ENCODE measurements at places on chromosomes 5 and 9. TPM values are rescaled to one million over a fixed set of nuclear protein-coding genes. Genes with fewer than 3 reads are reported as not detected.

GRCh38 chr5:179819296-179820126 lies 1.2 kb upstream of the SQSTM1 start:
- no peak for DNase-seq

ZDHHC11 gene
- total RNA-seq = 20.8 TPM

DNA sequence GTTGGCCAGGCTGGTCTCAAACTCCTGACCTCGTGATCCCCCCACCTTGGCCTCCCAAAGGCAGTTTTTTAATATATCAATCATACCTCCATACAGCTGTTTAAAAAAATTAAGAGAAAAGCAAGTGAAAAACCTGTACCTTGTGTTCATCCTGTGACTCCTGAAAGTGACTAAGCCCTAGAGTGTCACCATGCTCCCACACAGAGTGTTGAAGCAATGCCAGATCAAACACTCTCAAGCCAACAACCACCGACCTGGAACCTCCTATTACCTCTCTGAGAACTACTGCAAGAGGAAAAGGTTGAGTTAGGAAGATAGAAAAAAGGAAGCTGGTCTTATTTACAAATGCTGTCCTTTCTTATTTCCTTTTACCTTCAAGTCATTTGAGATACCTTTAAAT lies 123.5 kb downstream of the RASEF start:
- no peak for DNase-seq

IGFBPL1 gene
- total RNA-seq = 26.7 TPM

DNA sequence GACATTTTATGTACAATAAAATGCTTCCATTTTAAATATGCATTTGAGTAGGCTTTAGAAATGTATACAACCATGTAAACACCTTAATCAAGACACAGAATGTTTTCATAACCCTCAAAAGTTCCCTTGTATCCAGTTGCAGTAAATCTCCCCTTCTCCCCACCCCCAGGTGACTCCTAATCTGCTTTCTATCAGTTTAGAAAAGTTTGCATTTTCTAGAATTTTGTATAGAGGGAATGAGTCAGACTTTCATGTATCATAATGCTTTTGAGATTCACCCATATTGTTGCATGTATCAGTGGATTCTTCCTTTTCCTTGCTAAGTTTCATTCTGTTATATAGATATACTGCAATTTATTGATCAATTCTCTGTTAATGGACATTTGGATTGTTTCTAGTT lies 17.7 kb upstream of the ZBED3 start:
- DNase-seq = no peak

TXNDC8 gene
- total RNA-seq = not detected

DNA sequence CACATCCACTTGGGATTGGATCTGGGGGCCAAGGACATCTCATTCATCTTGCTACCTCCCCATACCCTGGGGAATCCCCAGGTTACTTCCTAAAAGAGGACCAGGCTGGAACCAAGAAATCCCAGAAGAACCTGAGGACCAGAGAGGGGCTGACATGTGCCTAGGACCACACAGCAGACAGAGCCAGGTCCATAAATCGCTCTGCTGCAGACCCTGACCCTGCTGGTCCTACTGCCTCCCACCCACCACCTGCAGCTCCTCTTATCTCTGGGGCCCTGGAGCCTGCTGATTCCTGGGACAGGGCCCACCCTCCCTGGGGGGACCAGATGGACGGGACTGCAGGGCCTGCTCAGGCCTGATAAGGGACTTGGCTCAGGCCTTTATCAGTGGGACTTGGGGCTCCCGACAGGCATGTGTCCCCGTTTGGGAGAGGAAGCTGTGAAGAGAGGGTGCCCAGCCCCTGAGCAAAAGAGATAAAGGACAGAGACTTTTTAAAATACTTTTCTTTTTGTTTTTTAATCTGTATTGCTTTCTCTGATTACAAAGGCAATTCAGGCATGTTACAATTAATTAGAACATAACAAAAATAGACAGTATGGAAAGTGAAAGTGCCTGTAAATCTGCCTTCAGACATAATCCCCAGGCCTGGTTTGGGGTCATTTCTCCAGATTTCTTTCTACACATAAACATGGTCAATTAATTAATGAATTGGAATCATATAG lies 101.3 kb upstream of the LARP1 start:
- no peak for DNase-seq

DNA sequence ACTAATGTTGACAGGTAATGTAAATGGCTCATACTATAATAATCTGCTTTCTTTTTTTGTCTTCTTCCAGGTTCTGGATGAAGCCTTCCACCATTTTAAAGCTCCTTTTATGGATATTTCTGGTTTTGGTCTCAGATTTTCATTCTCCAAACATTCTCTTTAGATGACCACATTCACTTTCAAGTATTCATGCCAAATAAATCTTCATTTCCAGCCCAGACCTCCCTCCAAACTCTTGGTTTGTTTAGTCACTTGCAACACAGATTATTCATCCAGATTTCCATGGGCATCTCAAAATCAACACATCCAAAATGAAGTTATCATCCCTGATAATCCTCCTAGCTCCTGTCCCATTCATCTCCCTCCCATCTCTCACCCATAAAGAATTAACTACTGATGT lies 40.3 kb upstream of the SVEP1 start:
- no peak for DNase-seq

DNA sequence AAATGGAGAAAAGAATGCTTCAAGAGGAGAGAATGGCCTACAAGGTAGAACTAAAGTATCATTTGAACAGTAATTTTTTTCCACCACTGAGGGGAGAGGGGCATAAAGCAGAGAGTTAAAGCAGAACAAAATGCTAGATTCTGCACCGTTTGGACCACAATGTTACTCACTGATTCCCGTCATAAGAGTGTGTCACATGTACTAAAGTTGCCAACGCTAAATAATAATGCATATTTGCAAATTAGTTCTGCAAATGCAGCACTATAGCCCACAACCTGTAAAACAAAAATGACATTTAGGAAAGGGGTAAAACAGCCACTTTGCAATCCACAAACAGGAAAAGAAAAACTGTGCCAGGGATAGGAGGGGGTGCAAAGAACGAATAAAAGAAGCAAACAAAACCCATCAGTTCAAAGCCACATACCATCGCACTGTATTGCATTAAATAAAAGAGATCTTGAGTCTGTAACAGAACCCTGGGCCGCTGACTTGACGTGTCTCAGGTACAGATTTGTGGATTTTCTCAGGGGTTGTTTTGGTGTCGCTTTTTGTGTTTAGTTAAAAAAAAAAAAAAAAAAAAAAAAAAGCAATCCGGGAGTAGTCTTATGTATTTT lies 7.7 kb upstream of the NFIB start:
- DNase-seq = no peak

STPG3 gene
- 0.31 TPM for total RNA-seq

- no peak for DNase-seq
These were observed 206.4 kb downstream of the PTTG1 start for GRCh38 chr5:160627921-160628618.

DNA sequence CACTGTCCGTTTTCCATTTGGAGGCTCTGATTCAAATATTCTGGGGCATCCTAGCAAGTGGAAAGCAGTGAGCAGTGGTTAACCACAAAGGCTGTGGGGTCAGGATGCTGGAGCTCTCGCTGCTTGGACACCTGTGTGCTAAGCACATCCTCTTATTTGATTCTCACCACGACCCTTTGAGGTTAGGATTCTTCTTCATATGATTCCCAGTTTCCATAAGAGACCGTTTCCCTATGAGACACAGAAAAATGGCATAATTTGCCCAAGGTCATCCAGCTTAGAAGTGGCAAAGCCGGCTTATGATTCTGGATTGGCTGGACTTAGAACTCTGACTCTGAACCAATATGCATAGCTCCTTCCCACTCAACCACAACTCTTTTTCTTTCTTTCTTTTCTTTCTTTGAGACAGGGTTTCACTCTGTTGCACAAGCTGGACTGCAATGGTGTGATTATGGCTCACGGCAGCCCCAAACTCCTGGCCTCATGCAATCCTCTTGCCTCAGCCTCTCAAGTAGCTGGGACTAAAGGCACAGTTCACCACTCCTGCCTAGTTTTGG lies 207.7 kb downstream of the TTLL11 start:
- DNase-seq = no peak

DNA sequence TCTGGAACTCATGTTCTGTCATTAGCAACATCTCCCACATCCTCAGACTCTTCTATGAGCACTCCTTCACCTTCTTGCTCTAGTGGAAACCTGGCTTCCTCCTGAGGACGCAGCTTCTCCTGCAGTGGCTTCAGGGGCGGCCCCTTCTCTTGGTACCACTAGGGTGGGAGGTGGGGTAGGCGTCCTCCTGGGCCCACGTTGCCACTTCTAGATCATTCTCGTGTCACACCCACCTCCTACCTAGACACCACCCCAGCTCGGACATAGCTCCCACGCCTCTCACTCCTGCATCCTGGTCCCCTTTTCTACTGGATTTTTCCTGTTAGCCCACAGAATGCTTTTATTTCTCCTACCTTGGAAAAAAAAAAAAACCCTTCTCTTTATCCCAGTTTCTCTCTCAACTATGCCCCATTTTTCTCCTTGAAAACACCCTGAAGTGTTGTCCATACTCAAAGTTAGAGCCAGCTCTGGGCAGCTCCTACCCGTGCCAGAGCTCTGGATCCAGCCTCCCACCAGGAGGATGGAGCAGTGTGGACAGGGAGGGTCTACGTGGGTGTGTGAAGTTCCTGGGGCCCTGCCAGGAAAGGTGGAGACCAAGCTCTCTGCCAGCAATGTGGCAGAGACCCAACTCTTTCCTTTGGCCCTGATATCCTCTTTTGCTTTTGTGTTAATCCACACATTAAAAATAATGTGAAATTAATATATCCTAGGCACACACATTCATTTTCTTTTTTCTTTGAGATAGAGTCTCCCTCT lies 179.2 kb downstream of the HSPA4 start:
- no peak for DNase-seq

ZNF366 gene
- not detected for total RNA-seq

IFNA1 gene
- not detected for total RNA-seq

DNA sequence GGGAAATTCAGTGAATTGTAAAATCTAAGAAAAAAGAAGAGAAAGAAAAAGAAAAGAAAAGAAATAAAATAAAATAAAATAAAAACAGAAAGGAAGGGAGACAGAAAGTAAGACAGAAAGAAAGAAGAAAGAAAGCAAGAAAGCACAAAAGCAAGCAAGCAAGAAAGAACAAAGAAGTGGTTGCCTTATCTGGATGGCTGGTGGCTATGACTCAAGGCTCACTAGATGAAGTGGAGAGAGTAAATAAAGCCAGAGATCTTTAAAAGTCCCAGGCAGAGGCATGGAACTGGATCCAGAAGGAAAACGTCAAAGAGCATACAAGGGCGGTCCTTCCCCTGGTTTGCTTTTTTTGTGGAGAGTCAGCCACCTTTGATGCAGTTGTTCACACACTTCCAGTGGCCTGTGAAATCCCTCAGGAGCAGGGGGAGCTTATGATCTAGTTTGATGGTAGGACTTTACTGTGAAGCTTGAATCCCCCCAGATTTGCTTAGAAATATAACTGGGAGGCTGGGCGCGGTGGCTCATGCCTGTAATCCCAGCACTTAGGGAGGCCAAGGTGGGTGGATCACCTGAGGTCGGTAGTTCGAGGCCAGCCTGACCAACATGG lies 176.7 kb upstream of the HMHB1 start:
- no peak for DNase-seq

DNA sequence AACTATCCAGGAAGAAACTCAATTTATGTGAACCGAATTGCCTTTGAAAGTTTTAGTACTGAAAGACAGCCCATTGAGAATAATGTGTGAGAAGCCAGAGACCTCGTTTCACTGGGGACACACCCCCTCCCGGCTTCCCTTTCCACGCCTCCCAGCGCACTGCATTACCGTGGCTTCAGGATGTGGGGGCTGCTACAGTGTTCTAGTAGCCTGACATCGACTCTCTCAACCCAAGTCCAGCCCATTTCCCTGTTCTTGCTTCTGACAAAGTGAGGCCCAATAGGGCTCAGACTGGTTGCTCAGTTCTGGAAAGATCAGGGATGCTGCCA lies 3.5 kb downstream of the PAX5 start:
- no peak for DNase-seq

GRCh38 chr9:69542058-69542457 lies 130.1 kb downstream of the APBA1 start:
- no peak for DNase-seq

DNA sequence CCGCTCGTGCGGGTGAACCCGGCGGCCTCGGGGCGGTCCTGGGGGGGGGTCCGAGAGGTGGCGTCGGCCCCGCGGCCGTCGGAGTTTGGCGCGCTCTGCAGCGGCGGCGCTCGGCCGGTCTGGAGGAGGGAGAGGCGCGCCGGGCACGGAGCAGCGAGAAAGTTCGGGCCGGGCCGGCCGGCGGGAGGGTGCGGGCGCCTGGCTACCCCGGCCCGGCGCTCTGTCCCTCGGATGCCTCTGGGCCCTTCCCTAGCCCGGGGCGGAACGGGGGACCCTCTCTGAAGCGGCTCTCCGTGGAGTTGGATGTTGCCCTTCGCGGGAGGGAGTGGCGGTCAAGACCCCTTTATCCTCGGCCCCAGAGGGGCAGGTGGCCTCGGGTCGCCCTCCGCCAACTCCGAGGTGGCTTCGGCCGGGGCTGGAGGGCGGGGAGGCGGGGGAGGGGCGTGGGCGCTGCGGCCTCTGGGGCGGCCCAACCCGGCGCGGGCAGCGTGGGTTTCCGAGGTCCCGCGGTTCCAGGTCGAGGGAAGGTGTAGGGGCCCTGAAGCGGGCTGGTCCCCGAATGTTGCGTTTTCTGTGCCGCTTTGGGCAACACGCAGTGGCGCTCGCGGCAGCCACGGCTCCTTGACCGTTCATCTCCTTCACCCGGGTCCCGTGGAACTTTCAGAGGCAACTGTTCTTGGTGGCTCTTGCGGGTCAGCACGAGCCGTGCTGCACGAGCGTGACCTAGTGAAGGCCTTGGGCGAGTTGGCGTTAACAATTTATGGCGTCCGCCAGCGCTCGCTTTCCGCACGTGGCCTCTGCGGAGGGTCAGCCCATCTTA lies 290.5 kb downstream of the DOCK8 start:
- DNase-seq = peak; percentile 69

DNA sequence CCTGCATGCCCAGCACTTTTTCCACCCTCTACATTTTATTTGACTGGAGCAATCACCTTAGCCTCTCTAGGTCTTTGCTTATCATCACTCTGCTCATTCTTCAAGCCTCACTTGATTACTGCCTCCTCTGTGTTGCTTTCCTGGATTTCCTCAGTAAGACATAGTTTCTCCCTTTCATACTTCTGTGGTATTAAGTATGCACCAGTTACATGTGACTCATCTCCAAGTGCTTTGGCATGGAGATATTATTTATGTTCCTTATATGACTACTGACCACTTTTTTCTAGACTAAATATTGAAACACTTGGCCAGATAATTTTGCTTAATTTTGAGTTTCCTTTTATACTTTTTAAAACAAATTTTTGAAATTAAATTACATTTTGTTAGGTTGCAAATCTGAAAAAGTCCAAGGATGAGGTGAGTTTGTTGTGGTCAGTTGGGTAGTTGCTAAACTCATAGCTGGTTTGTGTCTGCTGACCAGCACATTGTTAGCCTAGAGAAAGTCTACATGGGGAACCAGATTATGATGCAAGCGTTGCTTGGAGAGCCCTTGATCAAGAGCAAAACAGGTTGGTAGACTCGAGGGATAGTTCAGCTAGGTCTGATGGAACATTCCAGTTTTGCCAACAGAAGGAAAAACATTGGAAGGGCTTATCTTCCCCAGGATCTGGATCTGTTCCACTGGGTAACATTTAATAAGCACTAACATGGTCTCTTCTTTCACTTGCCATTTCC lies 140.2 kb downstream of the TMC1 start:
- no peak for DNase-seq
